Stomach (tissue), 19 donors: ENCODE measurements at places on chromosomes 1 and 21. TPM values are rescaled to one million over a fixed set of nuclear protein-coding genes. Genes with fewer than 3 reads are reported as not detected.
A peak's percentile ranks its signal among the peaks of the same experiment; 100 is the strongest.

- H3K36me3 ChIP-seq = peaks cover 65% of the 10 kb centered on the region
- no peaks in the 10 kb centered on the region for H3K4me1 ChIP-seq
- DNase-seq = peak; percentile 57
- H3K27me3 ChIP-seq = no peaks in the 10 kb centered on the region
Measured at GRCh38 chr1:236016083-236016482, 48.8 kb downstream of the NID1 start.

- peak overlapping the region; percentile 27 for H3K27ac ChIP-seq
- H3K4me1 ChIP-seq = peaks cover 90% of the 10 kb centered on the region
Measured at GRCh38 chr1:6591644-6592043, 11.0 kb downstream of the KLHL21 start.

GRCh38 chr1:203629507-203630082 lies 3.0 kb downstream of the ATP2B4 start:
- no peaks in the 10 kb centered on the region for H3K36me3 ChIP-seq
- peak overlapping the region; percentile 71 for H3K4me3 ChIP-seq
- peaks cover 28% of the 10 kb centered on the region for H3K4me1 ChIP-seq
- peak overlapping the region; percentile 92 for H3K27ac ChIP-seq
- no peaks in the 10 kb centered on the region for H3K27me3 ChIP-seq
- peak; percentile 88 for DNase-seq

- H3K4me3 ChIP-seq = no peak overlapping the region
- DNase-seq = no peak
- no peaks in the 10 kb centered on the region for H3K27me3 ChIP-seq
- peaks cover 8% of the 10 kb centered on the region for H3K36me3 ChIP-seq
- H3K4me1 ChIP-seq = peaks cover 10% of the 10 kb centered on the region
Measured at GRCh38 chr21:33762803-33763581, 120.7 kb downstream of the ITSN1 start.

Gene POU3F1
- total RNA-seq = not detected

Gene OVAAL
- total RNA-seq = not detected

Gene TTLL7
- total RNA-seq = 1.4 TPM

Gene HPCAL4
- total RNA-seq = 0.14 TPM

Gene SLC1A7
- total RNA-seq = not detected

Gene PRUNE1
- 118 TPM for total RNA-seq
